ENCODE measurements at places on chromosomes 4 and X.

GRCh38 chr4:25180524-25181131 lies 20.4 kb upstream of the SEPSECS start:
- DNase-seq, result no peak

DNA sequence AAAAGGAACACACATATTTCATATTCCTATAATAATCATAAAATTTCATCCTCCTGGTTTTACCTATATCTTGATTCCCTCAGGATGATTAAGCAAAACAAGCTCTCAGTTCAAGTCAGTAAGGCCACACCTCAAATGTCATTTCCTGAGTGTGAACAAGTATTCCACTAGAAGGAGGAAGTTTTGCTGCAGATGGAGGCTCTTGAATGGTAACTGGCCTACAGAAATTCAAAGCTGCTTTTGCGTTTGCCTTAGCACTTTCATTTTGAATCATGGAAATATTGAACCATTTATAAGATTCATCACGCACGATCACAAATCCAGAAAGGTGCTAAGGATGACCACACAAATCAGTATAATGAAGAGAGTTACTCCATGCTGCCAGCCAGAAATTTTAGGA lies 254.4 kb upstream of the CXXC4 start:
- no peak for DNase-seq

DNA sequence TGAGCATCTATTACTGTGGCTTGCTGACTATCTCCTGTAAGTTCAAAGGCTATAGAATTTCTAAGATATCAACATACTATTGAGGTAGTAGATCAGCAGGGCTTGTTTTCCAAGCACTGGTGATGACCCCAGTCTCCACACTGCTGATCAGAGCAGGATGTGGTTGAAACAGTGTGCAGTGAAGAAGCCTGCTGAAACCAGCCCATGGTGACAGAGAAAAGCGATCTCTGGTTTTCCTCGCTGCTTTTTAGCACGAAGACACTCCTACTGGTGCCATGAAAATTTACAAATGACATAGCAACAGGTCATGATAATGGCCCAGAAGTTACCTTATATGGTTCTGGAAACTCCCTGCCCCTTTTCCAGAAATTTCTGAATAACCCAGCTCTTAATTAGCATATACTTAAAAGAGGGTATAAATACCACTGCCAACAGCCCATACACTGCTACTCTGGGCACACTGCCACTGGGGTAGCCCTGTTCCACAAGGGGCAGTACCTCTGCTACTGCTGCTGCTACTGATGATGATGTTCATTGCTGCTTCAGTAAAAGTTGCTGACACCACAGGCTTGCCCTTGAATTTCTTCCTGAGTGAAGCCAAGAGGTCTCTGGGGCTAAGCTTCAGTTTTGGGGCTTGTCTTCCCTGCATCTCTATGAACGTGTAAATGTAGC lies 1689.5 kb upstream of the PCDH10 start:
- DNase-seq, result no peak

DNA sequence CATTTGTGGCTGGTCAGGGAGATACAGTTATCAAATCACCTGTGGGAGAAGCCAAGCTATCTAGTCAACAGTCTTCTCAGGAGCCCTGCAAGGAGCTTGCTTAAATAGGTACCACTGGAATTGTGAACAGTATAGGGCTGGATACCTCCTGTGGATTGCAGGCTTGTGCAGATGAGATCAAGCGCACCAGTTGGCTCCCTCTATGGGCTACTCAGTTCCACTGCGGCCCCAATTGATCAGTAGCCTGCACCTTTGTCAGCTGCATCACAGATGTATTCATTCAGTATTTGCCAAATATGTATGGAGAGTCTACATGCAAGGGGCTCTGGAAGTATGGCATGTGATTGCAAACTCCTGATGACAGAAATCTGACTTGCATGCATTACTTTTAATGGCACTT lies 28.6 kb downstream of the TEX13A start:
- DNase-seq, result no peak
